ENCODE measurements at places on chromosomes 2 and 18. TPM values are rescaled to one million over a fixed set of nuclear protein-coding genes. Genes with fewer than 3 reads are reported as not detected.

Gene SPP2
- not detected for total RNA-seq

Gene LRPPRC
- total RNA-seq, result 138 TPM

DNA sequence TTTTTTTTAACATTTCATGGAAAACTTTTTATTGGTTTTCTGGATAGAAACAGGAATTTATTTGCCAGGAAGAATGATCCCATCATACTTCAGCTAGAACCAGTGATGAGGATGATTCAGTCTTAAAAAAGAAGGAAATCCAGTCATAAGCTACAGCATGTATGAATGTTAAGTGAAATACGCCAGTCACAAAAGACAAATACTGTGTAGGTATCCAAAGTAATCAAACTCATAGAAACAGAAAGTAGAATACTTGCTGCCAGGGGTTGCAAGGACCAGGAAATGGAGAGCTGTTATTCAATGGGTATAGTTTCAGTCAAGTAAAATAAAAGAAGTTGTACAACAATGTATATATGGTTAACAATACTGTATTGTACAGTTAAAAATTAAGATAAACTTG, 21.3 kb downstream of the PSME4 start:
- DNase-seq, result no peak
- peaks cover 13% of the 10 kb centered on the region for H3K4me1 ChIP-seq
- no peak overlapping the region for H3K27ac ChIP-seq
- H3K27me3 ChIP-seq, result no peaks in the 10 kb centered on the region
- H3K4me3 ChIP-seq, result no peak overlapping the region

DNA sequence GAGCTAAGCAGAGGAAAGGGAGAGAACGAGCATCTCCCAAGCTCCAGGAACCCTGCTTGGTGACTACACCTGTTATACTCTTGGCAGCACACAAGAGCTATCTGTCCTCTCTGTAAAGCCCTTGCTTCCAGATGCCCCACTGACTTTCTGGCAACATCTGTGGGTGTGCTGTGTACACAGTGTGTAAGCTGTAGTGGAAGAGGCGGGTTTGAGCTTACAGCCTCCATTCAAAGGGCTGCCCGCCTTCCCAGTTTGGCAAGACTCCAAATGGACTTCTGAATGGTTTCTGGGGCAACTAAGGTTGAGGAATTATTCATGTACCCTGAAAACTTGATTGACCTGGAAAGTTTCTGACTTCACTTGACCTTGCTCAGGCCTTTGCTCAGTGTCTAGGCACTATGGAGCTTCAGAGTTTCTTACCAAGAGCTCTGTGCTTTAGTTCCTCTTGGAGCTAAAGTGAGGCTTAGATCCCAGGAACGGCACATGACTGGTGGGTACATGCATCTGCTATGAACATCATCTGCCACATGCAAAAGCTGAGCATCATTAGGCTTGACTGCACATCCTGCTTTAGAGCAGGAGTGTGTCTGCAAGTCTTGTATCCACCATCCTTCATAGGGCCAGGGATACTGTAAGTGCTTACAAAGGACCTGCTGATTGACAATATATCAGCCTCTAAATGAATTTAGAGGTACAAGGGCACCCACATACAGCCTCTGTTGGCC, 290.9 kb upstream of the SIX2 start:
- H3K4me3 ChIP-seq, result no peak overlapping the region
- no peak for DNase-seq
- no peaks in the 10 kb centered on the region for H3K27me3 ChIP-seq
- no peaks in the 10 kb centered on the region for H3K4me1 ChIP-seq
- H3K27ac ChIP-seq, result no peak overlapping the region

GRCh38 chr2:173307293-173307692, 47.4 kb upstream of the CDCA7 start:
- H3K4me1 ChIP-seq, result peaks cover 22% of the 10 kb centered on the region
- no peak for DNase-seq
- H3K27me3 ChIP-seq, result no peaks in the 10 kb centered on the region
- no peaks in the 10 kb centered on the region for H3K36me3 ChIP-seq

All from neural crest cell (in vitro differentiated cells).